Daoy (cell line): ENCODE measurements at places on chromosomes 5 and 9. TPM values are rescaled to one million over a fixed set of nuclear protein-coding genes. Genes with fewer than 3 reads are reported as not detected.

MYO10 gene
- total RNA-seq = 42.9 and 64.0 TPM in 2 replicates

GPR150 gene
- total RNA-seq = 0.29 TPM in 1 of 2 replicates, not detected in the other

ARHGEF39 gene
- 2.9 and 4.2 TPM in 2 replicates for total RNA-seq

S100Z gene
- 0.46 TPM in 1 of 2 replicates, not detected in the other for total RNA-seq

IFNA13 gene
- not detected in 2 replicates for total RNA-seq
